ENCODE measurements at places on chromosomes 3 and 15.

DNA sequence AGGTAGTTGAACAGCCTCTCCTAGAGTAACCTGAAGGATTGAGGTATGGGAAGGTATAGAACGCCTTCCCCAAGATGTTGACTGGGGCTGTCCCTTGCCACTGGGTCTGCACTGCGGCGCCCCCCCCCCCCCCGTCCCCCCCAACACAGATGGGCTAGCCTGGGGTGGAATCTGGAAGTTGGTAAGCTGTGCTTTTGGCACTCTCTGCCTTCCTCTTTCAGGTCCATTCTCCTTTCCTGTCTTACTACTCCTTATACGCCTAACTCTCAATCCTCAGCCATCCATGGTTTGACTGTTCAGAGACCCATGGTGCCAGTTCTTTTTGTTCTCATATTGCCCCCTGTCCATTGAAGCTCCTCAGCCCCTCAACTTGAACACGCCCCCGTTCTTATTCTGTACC is 42.8 kb downstream of the MAP2K1 start:
- no peak for DNase-seq

- DNase-seq: peak; percentile 70
Measured at GRCh38 chr3:29506502-29506901, 225.6 kb downstream of the RBMS3 start.

DNA sequence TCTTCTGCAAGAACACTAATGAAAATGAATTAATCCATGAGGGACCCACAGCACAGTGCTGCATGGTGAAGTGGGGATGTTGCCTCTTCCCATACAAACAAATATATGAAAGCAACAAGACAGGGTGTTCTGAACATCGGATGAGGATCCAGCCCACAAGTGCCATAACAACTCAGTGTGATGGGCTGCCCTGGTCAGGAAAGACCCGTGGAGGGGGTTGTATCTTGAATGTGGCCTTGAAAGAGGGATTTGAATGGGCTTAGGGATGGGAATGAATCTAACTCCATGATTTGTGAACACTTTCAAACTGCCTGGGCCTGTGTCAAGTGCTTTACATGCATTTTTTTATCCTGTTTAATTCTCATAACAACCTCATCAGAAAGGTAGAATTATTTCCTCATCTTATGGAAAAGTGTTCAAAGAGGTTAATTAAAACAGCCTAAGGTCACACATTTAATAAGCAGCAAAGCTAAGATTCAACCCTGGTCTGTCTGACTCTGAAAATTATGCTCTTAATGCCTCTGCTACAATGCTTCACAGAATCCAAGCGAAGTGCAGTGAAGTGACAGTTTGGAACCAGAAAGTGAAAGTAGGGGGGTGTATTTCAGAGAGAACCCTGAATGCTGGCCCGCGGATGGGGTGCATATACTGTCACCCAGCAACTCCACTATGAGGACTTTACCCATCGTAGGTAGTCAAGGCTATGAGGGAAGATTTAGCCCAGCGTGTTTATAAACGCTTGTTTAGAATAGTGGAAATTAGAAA is 65.6 kb upstream of the HEG1 start:
- no peak for DNase-seq

- peak; percentile 42 for DNase-seq
Measured at GRCh38 chr3:124792341-124793040, 62.2 kb downstream of the UMPS start.

DNA sequence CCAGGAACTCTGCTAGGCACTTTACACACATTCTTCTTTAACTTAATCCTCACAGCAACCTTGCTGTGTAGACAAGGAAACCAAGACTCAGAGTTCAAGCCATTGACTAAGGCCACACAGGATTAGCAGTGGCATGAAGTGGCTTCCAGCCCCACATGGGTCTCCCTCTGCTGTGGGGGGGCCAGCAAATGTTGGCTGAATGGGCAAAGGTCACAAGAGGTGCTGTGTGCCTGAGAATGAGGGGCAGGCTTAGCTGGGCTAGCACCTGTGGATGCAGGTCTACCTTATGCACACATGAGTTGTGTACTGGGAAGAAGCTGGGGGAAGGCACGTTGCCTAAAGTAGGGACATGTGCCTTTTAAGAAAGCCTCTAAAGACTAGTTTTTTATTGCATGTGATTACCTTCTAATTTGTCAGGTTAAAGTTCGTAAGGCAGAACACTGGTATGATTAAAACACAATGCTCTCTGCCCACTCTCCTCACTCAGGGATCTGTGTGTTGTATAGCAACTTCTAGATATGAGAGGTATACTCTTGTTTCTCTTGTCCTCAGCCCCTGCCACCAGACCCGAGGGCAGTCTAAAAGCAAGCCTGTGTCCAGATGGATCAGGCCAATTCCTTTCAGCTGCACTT is 10.9 kb downstream of the BAHD1 start:
- DNase-seq: no peak

DNA sequence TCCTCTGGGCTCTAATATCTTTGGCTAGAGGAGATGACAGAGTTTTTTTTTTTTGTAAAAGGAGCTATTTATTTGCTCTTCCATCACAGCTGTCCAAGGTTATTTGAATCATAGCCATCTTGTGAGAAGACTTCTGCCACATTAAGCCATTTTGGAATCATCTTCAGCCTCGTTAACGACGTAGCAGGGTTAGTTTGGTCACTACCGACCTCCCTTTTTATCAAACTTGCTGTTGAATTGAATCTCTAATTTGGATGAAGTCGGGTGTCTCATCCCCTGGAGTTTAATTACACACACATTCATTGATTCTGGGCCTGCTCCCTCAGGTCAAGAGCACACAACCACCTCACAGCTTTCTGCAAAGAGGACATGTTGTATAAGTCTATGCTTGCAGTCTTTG is 238.7 kb downstream of the CPNE4 start:
- no peak for DNase-seq

DNA sequence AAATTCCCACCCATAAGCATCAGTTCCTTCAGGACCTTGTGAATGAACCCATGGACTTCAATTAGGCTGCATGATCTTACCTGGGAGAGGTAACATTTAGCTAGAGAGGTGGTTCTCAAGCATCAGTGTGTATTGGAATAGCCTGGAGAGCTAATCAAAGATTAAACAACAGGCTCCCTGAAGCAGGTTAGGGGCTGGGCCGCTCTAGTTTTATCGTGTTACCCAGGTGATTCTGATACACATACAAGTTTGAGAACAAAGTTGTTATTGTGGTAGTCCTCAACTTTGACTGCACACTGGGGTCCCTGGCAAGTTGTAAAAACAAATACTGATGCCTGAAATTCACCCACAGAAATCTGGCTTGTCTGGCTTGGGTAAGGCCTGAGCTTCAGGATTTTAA is 31.2 kb downstream of the MYH15 start:
- DNase-seq: no peak

GRCh38 chr15:90022345-90022744 is 21.2 kb downstream of the ZNF710 start:
- no peak for DNase-seq

DNA sequence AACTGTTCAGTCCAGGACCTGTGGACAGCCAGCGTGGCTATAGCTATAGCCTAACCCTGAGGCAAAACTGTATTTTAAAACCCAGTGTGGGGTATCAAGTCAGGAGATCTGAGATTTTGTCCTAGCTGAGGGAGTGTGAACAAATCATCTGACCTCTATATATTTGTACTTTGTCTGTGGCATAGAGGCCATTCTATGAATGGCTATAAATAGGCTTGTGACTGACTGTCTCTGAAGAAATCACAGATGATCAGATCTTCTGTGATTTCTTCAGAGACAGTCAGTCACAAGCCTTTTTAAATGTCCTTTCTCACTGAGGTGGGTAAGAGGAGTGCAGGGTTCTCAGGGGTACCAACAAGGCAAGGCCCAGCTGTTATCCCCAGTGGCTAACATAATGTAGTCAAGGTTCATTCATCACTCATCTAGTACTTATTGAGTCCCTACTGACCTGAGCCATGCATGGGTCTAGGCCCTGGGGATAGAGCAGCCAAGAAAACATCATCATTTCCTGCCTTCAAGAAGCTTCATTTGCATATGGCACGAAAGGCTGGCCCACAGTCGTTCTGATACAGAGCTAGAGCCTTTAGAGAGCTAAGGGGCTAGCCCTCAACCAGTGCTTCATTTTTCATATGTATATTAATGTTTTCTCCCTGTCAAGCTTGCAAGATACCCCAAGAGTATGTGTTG is 53.3 kb downstream of the TIPARP start:
- no peak for DNase-seq

DNA sequence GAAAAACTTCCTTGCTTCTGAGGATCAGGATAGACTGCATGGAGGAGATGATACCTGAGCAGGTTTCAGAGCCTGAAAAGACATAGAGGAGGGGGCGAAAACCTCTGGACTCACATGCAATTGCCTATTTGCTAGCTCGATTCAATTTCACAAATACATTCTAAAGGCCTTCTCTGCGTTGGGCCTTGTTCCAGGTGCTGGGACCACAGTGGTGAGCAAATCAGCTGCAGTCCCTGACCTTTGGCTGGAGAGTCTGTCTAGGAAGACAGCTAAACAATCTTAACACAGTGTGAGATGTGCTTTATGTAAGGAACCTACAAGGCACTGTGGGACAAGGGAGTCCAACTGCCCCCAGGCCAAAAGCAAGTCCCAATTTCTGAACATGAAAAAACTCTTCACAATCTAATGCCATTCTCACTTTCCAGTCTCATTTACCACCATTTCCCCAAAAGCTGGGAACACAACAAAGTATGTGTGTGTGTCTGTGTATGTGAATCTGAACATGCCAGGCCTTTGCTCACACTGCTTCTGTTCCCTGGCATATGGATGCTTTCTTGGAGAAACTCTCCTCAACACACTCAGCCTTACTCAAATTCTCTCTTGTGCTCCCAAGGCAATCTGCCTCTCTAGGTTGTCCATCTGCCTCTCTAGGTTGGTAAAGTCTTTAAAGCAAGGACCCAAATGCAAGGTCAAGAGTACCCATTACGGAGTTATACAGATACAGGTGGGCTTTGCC is 2.1 kb upstream of the PCCB start:
- peak; percentile 6 for DNase-seq

DNA sequence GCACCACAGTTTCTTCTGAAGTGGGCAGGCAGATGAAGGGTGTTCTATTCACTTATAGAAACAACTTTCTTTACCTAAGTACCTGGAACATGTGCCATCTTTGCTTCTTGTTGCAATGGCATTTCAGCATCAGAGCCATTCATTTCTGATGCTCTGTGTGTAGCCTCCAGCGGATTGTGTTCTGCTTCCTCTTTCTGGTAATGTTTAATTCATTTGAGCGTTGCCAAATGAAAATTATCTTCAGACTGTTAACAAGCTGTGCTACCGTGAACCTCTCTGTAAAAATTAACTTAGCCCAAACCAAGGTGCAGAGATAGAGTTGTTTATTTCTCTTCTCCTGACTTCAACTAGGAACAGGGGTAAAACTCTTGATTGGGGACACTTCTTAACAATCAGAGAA is 302.0 kb downstream of the EDEM1 start:
- no peak for DNase-seq

- peak; percentile 75 for DNase-seq
Measured at GRCh38 chr3:11481556-11481955, 162.2 kb downstream of the VGLL4 start.

DNA sequence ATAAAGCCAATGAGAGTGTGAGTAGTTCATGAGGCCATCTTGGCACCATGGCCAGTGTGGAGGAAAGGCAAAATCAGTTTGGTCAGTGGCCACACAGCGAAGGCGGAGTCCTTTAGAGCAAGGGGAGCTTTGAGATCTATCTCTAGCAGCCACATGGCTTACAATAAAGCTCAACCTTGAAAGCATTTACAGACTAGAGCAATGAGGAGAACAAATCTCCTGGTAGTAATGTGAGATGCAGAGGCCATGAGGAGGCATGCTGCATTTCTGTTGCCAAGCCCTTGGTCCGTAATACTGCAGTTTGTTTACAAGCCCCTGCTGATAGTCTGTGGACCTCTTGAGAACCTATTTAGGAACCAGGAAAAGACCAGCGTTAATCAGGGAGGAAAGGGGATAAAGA is 381.5 kb upstream of the C2CD4B start:
- peak; percentile 56 for DNase-seq

DNA sequence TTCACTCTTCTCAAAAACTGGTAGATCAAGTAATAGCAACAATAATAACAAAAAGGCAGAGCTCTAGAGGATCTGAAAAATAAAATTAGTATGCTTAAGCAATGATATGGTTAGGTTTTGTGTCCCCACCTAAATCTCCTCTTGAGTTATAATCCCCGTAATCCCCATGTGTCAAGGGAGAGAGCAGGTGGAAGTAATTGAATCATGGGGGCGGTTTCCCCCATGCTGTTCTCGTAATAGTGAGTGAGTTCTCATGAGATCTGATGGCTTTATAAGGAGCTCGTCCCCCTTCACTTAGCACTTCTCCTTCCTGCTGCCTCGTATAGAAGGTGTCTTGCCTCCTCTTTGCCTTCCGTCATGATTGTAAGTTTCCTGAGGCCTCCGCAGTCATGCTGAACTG is 60.2 kb upstream of the ABHD2 start:
- no peak for DNase-seq

- peak; percentile 20 for DNase-seq
Measured at GRCh38 chr3:154794814-154795445, 285.2 kb upstream of the MME start.

- peak; percentile 68 for DNase-seq
Measured at GRCh38 chr3:105118905-105119304, 247.8 kb upstream of the ALCAM start.

DNA sequence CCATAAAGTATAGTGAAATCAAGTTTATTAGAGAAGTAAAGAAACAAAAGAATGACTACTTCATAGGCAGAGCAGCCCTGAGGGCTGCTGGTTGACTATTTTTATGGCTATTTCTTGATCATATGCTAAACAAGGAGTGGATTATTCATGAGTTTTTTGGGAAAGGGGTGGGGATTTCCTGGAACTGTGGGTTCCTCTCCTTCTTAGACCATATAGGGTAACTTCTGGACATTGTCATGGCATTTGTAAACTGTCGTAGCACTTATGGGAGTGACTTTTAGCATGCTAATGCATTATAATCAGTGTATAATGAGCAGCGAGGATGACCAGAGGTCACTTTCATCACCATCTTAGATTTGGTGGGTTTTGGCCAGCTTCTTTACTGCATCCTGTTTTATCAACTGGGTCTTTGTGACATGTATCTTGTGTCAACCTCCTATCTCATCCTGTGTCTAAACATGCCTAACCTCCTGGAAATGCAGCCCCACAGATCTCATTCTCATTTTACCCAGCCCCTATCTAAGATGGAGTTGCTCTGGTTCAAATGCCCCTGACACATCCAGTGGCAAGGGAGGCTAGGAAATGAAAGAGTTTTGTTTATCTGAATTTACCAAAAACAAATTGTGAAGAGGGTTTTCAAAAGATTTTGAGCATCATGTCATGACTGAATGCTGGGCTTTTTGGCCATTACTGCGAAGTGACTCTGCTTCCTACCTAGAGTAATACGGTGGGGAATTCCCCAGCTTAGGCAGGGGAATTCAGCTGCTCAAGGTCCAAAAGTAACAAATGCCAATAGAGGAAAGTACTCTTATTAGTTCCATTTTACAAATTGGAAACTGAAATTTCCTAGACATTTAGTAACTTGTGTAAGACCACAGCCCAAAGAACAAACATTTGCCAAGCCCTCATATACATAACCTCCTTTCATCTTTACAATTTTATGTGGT is 6.2 kb upstream of the SPSB4 start:
- no peak for DNase-seq

GRCh38 chr3:126995254-126995780 is 12.4 kb downstream of the PLXNA1 start:
- DNase-seq: no peak

- no peak for DNase-seq
Measured at GRCh38 chr3:52454250-52454937, 553 bp upstream of the TNNC1 start.

Measured in muscle of leg (tissue), 16 donors.